Activated gamma-delta T cell treated with Interleukin-2 at 50 U/mL for 16 hours (primary cell): ENCODE measurements at places on chromosomes 5 and 9.

DNA sequence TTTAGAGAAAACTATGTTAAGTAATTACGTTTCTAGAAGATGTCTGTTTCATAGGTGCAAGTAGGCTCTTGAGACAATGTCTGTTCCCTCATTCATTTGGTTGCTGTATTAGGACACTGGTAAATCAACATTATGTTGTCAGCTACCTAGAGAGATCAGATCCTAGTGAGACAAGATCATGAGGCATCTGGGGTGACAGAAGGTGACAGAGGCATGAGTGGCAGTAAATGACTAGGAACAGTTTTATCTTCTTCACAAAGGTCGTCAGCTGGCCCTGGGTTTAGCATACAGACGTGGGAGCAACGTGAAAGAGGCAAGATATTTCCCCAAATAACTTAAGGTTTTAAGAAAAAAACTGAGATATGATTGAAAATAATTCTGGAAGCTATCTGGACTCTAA lies 1926.3 kb upstream of the WWC1 start:
- no peak for DNase-seq

GRCh38 chr5:30387974-30388632 lies 805.4 kb upstream of the CDH6 start:
- DNase-seq = no peak

- DNase-seq = no peak
These were observed 300 bp upstream of the SVEP1 start for GRCh38 chr9:110579862-110580219.

DNA sequence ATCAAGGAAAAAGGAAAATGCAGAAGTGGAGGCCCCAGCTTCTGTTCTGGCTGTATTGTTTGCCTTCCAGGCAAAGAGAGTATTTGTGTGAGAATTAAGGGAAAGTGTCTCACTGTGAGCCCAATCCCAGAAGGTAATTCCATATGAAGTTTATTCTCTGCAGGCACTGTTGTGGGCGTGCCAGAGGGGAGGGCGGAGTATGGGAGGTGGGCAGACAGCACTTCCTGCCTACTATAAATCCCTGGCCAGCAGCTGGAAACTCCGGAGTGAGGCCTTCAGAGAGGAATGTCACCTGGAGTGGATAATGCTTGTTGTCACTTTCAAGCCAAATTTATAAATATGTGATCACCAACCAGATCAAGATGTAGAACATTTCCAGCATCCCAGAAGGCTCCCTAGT lies 209.5 kb downstream of the ARHGAP26 start:
- DNase-seq = no peak

DNA sequence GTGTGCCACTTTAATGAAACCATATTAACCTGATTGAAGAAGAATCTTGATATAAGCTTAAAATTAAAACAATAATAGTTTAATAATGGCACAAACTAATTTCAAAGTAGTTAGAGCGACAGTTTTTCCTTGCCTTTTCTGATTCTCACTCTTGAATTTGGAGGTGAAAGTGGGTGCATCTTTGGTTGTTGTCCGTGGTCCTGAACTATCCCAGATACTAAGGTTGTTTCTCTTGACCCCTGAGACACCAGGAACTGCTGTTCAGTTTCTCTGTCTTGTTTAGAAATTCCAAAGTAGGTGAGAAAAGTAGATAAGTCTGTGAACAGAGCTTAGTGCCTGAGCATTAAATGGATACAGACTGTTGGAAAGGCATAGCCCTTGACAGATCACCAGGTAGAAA lies 274.7 kb downstream of the FBXL7 start:
- DNase-seq = no peak

- DNase-seq = no peak
These were observed 802 bp downstream of the APBB3 start for GRCh38 chr5:140563596-140563995.

GRCh38 chr5:163757344-163757743 lies 251.9 kb downstream of the MAT2B start:
- DNase-seq = no peak

DNA sequence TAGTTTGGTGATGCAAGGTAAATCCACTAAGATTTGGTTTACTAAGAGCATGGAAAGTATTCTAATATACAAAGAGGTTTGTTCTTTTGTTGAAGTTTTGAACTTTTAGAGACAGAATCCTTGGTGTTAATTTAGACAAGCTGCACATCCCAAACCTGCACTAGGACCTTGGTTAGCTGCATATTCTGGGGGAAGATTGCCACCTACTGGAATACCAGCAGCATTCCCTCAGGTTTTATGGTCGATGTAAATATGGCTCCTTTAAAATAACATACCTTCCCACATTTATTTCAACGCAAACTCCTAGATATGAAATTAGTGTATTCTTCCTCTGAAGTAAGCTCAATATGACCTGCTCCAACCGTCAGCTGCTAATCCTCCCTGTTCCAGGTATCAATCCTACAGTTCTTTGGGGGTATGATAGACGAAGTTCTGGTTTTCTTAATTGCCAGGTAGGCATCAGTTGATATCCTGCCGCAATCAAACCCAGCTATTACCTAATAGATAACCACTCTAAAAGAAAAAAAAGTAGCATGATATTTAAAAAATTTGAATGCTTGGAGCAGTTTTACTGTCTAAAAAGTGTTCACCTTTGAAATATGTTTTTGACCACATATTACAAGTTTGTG lies 624.1 kb downstream of the ISL1 start:
- no peak for DNase-seq

DNA sequence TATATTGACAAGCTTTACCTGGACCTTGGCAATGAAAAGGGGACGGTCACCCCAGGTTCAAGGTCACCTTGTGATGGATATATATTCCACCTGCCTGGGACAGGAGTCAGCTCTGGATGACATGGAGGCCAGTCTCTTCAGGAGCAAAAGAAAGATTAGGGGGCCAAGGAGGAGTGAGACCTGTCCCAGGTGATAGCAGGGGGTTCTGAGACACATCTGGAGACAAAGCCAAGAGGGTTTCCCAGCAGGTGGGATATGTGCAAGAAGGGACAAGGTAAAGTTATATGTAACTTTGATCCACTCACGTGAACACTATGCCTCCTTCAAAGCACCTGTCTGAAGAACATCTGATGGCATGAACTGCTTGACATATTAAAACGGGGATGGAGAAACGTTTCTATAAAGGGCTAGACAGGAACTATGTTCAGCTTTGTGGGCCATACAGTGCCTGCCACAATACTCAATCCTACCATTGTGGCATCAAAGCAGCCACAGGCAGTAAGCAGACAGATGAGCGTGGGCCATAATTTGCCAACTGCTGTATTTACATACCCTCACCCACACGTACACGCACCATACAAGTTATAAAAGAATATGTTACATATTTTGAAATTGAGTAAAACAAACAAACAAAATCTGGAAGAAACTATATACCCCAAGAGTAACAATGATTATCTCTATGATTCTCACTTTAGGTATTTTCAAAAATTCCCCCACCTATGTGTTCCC lies 62.9 kb upstream of the ZNF622 start:
- DNase-seq = no peak

DNA sequence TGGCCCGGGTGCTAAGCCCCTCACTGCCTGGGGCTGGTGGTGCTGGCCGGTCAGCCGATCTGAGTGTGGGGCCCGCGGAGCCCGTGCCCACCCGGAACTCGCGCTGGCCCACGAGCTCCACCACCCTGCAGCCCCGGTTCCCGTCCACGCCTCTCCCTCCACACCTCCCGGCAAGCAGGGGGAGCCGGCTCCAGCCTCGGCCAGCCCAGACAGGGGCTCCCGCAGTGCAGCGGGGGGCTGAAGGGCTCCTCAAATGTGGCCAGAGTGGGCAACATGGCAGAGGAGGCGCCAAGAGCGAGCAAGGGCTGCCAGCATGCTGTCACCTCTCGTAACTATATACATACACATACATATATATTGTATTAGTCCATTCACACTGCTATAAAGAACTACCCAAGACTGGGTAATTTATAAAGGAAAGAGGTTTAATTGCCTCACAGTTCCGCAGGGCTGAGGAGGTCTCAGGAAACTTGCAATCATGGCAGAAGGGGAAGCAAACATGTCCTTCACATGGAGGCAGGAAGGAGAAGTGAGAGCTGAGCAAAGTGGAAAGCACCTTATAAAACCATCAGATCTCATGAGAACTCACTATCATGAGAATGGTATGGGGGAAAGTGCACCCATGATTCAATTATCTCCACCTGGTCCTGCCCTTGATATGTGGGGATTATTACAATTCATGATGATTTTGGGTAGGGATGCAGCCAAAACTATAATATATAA lies 56.8 kb downstream of the LIX1 start:
- no peak for DNase-seq

GRCh38 chr9:99415606-99416005 lies 193.5 kb downstream of the SEC61B start:
- no peak for DNase-seq

GRCh38 chr9:99906403-99907207 lies at the start of gene STX17:
TSS of gene STX17 (plus strand) at chr9:99906654. CDS start at chr9:99915240, 8,586 bp downstream.
- peak; percentile 82 for DNase-seq

DNA sequence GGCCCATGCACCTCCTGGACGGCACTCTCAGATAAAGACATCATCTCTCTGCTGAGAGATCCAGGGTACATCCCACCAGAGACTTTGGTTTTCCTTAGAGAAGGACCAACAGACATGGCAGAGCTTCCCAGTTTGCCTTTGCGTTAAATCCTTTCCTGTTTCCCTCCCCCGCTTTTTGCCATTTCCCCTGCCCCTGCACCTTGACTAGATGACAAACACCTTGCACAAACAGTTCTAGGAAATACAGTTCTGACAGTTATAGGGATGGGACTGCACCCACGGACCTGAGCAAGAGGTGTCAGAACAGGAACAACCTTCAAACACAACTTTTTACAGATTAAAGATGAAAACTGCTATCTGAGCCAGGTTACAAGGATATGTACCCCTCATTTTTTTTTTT lies 288.9 kb downstream of the MSX2 start:
- DNase-seq = no peak

DNA sequence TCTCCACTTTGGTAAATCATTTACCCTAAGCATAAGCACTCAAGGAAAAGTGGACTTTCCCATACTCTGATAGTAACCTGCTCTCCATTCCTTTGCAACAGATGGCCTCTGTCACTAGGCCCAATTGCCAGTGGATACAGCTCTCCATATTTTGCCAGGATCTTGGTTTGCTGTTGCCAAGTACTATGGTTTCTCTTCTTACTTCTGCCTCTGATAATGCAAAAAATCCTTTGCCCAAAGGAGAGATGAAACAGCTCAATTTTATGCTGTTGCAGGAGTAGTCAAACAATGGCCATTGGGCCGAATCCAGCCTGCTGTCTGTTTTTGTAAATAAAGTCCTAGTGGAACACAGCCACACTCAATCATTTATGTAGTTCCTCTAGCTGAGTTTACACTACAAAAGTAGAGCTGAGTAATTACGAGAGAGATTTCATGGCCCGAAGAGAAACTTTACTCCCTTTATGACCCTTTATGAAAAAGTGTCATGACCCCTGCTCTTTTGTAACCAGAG lies 92.5 kb downstream of the HTR4 start:
- no peak for DNase-seq

DNA sequence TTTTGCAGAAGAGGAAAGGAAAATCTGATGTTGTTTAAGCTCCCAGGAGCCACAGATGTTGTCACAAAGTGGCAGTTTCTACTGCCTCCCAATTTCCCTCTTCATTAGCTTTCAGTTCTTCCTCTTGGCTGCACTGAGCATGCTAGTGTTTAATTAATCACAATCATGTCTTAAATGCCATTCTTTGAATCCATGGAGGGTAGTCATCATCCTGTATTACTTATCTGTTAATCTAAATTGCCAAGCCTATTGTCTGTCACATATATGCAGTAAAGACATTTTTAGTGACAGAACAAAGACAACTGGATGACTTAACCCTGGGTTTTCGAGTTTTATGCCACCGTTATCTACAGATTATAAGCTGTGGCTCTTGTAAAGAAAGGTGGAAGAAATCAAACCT lies 14.7 kb downstream of the KLHL9 start:
- no peak for DNase-seq

DNA sequence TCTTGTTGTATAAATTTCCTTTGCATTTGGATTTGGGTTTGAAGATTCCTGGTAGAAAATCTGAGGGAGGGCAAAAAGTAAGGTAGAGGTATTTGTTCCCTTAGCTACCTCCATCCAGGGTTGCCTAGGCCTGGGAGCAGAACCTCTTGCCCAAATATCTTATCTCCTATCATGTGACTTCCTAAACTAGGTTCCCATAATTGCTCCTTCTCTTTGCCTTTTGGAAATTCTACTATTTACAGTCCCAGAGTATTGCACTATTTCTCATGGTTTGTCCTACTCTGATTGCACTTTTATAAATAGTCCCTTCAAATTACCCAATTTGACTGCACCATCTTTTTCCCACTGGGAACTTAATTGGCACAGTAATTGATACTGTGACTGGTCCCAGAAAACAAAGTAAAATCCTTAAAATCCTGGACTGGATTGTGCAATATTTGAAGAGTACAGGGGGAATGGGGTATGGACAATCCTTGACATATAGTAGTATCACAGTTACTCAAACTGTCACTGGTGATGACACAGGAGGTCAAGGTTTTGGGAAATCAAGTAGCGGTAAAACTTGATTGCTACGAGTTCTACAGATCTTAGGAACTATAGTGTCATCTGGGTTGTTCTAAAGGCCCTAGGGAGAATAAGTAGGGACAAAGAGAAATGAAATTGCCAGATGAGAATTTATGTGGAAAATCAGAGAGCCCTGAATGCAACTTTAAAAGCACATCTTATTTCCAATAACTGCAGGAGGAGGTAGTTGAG lies 31.5 kb upstream of the TMED7 start:
- no peak for DNase-seq

- DNase-seq = no peak
These were observed 77.7 kb downstream of the PLCXD3 start for GRCh38 chr5:41432481-41433253.

DNA sequence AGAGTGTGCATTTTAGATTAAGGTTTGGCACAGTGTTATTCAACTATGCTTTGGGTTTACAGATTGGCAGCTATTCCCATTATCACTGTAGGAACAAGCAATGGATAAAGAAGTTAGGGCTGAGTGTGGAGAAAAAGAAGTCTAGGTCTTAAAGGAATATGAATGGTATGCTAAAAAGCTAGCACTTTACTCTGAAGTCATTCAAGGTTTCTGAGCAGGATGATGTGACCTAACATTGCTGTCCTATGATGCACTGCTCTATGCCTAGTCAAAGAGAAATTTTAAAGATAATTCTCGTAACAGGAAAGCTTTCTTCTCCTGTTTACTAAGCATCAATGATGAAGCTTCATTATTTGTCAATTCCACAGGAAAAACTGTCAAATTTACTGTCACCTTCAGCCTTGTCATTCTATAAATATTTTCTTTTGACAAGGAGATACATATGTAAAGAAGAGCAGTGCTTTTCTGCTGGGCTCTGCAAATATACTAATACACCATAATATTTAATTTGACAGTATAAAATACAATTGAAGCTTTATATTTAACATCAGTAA lies 476.1 kb upstream of the PTPRD start:
- no peak for DNase-seq
